ENCODE measurements at places on chromosomes 5 and 9.

DNA sequence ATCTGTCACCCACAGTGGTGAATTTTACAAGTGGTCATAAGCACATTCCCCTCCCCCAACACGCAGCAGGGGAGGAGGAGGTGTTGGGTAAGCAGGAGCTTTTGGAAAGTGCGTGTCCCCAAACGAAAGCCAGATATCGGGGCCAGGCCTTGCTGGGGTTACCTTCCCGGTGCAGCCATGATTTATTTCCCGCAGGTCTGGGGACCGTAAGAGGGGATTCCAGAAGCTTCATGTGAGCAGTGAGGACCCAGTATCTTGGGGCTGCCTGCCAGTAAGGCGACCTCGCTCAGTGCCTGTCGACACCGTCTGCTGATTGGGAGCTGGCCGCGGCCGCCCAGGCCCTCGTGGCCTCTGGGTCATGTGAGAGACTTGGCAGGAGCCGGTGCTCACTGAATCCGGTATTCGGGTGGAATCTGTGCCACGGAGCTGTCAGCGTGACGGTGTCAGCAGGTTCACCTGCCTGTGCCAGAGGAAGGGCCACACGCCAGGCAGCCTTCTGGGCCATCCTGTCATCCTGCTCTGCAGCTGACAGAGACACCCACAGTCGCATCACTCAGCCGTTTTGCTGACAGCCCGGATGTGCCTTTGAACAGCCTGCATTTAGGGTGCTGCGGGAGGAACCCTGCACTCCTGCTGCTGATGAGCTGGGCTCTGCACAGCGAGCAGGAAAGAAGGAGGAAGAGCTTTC lies 37.3 kb downstream of the SEC61B start:
- DNase-seq = no peak

GRCh38 chr9:104556830-104557634 lies 11.9 kb upstream of the OR13C8 start:
- no peak for DNase-seq

GRCh38 chr9:68498816-68499215 lies 41.9 kb downstream of the TMEM252 start:
- no peak for DNase-seq

- DNase-seq = no peak
Observed at GRCh38 chr9:121567500-121568342, 68.1 kb upstream of the GGTA1 start.

DNA sequence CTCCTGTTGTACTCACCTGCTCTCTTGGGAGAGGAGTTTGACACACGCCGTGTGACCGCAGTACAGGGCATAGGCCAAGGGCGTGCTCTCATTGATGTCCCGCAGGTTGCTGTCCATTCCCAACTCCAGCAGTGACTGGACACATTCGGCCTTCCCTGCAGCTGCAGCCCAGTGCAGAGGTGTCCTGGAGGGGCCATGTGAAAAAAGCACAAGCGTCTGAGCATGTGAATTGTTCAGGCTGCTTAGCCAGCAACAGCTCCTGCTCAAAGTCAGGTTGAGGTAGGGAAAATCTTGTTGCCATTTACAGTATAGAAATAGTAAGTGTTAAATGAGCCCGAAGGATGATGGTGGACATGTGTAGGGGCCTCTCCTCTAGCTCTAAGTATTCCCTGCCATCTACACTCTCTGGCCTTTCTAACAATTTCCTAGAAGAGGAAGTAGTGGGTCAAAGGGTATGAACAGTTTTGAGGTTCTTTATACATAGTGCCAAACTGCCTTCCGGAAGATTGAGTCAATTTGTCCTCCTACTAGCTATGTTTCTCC lies 116.5 kb downstream of the ANKRD55 start:
- DNase-seq = no peak

- no peak for DNase-seq
Observed at GRCh38 chr9:1051210-1051583, 1.0 kb downstream of the DMRT2 start.

GRCh38 chr5:171149772-171150171 lies 159.3 kb upstream of the TLX3 start:
- no peak for DNase-seq

- no peak for DNase-seq
Observed at GRCh38 chr5:95808686-95809413, 13.7 kb downstream of the GLRX start.

GRCh38 chr5:147369742-147370374 lies 135.0 kb downstream of the STK32A start:
- no peak for DNase-seq

DNA sequence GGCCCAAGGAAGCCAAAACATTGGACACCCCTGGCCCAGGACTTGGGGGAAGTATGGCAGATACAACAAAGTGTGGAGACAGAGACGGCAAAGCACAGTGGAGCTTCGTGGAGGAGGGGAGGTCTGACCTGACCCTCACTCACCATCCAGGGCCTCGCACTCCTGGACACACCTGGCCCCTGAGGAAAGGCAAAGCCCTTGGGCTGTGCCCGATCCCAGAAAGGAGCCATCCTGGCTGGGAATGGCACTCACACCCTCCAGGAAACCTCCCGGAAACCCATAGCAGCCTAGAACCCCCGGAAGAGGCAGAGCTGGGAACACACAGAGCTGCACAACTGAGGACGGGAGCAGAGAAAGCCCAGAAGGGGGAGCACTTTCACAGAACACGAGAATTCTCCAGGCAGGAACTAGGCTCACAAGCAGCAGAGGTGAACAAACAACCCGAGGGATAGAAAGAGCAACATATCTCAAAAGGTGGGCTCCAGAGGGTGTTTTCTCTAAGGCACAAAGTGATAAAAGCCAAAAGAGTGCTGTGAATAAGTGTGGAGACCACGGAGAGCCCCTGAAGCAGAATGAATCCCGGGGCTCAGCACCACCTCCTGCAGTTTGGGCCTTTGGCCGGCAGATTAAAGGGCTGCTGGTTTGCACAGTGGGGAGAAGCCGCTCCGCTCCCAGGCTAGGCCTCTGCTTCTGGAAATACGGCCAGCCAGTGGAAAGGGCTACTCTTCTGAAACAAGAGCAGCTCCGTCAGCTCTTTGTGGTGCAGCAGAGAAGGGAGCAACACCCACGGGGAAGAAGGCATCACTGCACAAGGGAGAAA lies 108.2 kb downstream of the UBE2R2 start:
- peak; percentile 35 for DNase-seq

DNA sequence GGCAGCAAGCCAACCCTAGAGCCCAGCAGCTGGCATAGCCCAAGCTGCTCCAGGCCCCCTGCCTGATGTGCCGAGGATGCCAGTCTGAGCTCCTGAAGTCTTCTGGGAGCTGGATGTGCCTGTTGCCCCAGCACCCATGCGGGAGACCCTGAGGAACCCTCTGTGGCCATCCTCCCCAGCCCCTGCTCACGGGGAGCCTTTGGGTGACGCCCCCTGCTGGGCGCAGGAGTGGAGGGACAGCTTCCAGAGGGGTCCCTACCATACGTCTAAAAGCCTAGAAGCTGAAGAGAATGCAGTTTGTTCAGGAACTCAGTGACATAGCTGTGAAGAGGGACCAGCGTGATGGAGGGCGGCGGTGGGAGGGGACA lies 33.1 kb upstream of the MVB12B start:
- no peak for DNase-seq

DNA sequence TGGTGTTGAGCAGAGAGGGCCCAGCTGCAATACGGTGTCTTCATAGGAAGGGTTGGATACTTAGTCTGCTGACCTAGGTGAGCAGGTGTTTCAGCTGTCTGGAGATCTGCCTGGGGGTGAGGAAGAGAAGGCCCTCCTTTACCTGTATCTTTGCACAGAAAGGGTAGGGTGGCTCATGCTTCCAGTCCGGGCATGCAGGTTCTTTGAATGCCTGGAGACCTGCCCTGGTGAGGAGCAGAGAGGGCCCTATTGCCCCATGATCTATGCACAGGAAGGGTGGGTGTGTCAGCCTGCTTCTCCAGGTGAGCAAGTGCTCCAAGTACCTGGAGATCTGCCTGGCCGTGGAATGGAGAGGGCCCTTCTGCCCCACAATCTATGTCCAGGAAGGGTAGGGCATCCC lies 63.0 kb downstream of the FER start:
- DNase-seq = no peak

GRCh38 chr9:108816037-108816436 lies 39.7 kb downstream of the ACTL7B start:
- DNase-seq = no peak

- DNase-seq = no peak
Observed at GRCh38 chr9:84374013-84374412, 33.5 kb upstream of the SLC28A3 start.

GRCh38 chr5:45376417-45376816 lies 319.8 kb downstream of the HCN1 start:
- DNase-seq = no peak

DNA sequence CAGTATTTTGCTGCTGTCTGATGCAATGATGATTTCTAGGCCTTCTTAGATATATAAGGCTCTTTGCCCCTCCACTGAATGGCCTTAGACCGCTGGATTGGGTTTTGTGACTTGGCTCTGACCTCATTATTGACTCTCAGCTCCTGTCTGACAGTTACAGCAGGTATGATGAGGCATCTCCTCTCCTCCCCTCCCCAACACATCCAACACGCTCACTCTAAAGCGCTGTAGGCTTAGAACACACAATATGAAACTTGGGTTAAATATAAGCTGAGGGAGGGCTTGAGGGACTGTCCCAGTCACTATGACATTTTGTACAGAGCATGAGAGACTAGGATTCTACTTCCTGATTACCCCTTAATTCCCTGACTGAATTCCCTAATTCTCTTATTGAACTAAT lies 18.8 kb upstream of the CER1 start:
- no peak for DNase-seq

DNA sequence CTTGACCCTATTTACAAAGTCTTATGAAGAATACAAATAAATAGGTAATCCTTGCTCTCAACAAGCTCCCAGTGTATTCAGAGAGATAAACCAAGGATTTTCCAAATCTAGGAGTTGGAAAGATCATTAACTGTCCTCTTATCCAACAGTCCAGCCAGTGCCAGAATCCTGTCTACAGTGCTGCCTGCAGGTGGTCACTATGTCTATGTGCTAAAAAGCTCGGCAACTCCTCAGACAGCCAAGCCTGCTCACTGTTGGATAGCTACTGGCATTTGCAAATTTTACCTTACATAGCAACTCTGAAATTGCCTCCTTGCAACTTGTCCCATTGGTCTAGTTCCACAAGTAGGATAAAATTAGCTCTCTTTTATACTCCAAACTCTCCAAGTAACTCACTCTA lies 187.4 kb downstream of the DCP2 start:
- no peak for DNase-seq

GRCh38 chr5:84218546-84218945 lies 166.1 kb downstream of the EDIL3 start:
- no peak for DNase-seq

GRCh38 chr9:88980740-88981203 lies 10.5 kb upstream of the S1PR3 start:
- no peak for DNase-seq

GRCh38 chr5:16780325-16780724 lies 155.8 kb downstream of the MYO10 start:
- DNase-seq = no peak

GRCh38 chr5:82413302-82414040 lies 135.3 kb upstream of the RPS23 start:
- no peak for DNase-seq

DNA sequence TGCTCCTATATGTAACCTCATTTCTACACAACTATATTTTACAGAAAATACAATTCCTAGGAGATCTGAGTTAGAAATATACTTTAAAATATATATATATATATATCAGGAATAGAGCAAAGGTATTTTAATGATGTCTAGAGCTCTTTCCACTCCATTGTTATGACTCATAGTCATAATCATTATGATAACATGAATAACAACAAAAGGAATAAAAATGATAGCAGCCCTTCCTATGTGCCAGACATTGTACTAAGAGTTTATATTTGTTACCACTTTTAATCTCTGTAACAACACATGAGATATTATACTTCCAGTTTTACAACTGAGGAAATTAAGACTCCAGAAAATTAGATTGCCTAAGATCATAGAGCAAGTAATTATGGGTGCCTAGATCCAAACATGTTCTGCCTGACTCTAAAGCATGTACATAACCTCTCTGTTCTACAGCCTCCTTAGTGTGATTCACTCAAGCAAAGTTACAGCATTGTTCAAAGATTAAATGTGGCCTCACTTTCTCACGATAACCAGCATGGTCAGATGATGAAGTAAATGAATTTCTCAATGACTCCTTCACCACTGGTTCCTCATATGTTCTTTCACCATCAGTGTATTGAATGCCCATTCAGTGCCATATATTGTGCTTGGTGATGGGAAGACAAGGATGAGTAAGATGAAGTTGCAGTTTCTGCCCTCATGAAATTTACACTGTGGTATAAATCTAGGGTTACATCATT lies 452.1 kb downstream of the EFNA5 start:
- no peak for DNase-seq

GRCh38 chr5:157747766-157748700 lies 4.5 kb downstream of the LSM11 start:
- no peak for DNase-seq

- DNase-seq = no peak
Observed at GRCh38 chr5:42612750-42613366, 143.8 kb upstream of the CCDC152 start.

All from iPS DF 19.7 (cell line).